ENCODE measurements at places on chromosomes 4 and X.

DNA sequence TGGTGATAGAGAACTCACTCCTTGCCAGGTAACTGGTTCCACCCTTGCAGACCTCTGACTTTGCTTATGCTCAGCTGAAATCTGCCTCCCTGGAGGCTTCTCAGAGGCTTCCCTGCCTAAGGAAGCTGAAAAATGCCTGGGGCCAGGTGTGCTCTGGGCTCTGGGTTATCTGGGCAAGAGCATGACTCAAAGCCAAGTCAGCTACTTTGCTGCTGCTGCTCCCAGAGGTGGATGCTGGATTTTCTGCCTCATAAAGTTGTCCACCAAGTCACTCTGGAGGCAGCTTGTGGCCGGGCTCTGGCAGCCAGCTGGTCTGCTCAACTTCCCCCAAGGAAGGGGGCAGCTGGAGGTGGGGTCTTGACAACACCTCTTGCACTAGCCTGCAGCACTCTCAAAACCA is 132.7 kb downstream of the PJA1 start:
- no peak for DNase-seq

- DNase-seq = peak; percentile 30
These were observed 4.2 kb downstream of the CENPVL3 start for GRCh38 chrX:51614353-51615012.

- no peak for DNase-seq
These were observed 2.8 kb downstream of the KIT start for GRCh38 chr4:54660591-54660990.

DNA sequence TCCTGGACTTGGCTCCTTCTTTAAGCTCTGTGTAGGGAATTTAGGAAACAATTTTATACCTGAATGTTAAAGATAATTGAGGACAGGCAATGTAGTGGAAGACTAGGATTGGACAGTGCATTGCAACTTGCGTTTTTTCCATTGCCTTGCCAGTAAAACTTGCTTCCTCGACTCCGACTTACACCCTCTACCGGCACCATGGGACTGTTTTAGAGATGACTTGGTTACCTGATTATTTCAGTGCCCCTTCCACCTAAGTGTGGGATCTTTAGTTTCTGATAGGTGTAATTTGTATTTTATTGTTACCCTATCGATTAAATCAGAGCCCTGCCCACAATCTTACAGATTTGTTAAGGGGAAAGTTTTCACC is 1.2 kb downstream of the PRPS1 start:
- no peak for DNase-seq

- no peak for DNase-seq
These were observed 499.3 kb downstream of the EPHA5 start for GRCh38 chr4:65170768-65171514.

DNA sequence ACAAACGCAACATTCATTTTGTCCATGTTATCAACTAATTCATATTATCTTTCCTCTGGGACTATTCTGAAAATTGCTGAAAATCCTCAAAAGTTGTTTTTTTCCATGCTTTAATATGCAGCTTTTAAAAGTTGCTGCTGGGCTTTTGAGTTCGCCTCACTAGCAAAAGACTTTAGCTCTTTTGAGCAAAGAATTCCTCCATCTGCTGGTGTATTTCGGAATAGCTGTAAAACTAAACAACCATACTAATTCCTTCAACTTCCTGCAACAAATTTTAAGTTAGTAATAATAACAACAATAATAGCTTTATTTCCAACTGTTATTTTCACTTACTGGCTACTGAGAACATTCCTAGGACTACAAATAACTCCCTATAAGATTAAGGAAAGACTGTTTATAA is 124.5 kb upstream of the PLAC1 start:
- peak; percentile 35 for DNase-seq

DNA sequence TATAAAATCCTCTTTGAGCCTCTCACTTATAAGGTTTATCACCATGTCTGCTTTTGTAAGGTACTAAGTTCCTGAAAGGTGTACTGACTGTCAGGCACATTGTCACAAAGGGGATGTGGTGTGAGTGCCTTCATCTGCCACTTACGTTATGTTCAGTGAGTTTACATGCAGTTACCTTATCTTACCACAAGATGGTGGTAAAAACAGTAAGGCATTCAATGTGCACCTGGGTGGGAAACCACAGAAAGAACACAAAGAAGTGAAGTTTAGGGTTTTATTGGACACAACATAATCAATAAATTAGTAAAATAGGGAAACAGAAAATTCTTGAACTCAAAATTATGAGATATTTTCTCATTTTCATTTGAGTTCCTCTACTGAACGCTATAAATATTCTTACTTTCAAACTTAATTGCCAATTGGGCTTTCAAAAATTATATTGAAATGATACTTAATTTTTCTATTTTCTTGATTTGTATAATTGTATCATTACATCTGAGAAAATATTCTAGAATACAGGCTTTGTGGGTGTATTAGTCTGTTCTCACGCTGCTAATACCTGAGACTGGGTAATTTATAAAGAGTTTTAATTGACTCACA is 650.8 kb downstream of the PCDH7 start:
- no peak for DNase-seq

DNA sequence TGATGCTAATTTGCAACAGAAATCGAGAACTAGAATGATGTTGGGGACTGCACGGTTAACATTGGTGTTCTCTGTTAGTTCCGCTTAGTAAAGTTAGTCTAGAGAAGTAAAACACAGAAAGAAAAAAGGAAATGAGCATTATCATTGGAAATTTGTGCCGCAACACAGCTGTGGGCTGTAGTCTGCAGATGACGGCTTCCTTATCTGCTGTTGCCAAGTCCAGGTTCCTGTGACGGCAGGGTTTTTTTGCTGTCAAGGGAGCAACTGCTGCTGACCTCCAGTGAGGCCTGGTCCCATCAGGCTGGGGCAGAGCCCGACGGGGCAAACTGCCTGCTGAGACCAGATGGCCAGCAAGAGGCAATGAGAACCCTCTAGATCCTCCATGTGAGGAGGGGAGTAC is 38.9 kb upstream of the PHEX start:
- no peak for DNase-seq

GRCh38 chr4:6767386-6767747 is 15.2 kb upstream of the KIAA0232 start:
- no peak for DNase-seq

- no peak for DNase-seq
These were observed 19.4 kb downstream of the HMX1 start for GRCh38 chr4:8852118-8852704.

DNA sequence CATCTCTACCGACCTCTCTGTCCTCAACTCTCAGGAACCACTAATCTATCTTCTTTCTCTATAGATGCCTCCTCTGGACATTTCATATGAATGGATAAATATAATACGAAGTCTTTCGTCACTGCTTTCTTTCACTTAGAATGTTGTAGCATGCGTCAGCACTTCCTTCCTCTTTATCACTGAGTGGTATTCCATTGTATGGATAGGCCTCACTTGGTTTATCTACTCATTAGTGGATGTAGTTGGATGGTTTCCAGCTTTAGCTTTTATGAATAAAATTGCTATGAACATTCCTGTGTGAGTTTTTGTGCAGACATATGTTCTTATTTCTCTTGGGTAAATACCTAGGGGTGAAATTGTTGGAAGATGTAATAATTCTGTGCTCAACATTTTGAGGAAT is 528.2 kb upstream of the FAT1 start:
- DNase-seq = no peak

DNA sequence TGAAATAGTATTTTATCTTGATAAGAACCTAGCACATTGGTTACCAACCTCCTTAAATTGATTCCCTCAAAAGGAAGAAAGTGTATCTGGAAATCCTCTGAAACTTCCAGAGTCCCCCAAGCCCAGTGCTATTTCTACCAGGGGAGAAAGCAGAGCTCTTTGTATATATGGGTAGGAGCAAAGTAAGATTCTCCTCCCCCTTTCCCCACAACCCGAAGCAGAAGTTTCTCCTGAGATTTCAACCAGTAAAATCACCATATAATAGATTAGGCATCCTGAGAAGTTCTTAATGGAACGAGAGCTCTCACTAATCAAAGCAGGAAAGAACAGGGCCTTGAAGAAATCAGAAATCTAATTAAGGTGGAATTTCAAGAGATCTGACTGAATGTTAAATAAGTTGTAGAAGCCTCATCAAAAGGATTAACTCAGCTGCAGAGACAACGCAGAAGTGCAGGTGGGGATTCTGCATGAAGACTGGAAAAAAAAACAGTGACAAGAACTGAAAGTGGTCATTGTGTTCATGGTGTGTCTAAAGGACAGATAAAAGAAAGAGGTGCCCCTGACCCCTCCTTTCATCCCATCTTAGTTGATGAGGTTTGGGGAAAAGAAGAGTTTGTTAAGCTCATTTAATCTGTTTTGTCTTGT is 39.1 kb downstream of the VSIG4 start:
- no peak for DNase-seq

DNA sequence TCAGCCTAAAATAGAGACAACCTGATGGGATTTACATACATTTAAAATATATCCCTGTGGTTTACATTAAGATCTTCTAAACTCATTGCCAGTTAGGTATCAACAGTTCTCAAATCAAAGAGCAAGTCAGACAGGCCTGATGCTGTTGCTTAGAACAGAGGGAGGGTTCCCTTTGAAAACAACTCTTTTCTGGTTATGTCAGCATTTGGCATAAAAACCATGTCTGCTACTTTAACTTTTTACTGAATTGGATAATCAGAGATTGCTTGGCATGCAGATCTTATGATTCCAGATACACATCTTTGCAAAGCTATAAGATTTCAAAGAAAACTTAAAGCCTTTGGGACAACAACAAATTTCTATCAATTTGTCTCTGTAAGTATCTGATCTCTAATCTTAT is 140.8 kb downstream of the CPE start:
- no peak for DNase-seq

DNA sequence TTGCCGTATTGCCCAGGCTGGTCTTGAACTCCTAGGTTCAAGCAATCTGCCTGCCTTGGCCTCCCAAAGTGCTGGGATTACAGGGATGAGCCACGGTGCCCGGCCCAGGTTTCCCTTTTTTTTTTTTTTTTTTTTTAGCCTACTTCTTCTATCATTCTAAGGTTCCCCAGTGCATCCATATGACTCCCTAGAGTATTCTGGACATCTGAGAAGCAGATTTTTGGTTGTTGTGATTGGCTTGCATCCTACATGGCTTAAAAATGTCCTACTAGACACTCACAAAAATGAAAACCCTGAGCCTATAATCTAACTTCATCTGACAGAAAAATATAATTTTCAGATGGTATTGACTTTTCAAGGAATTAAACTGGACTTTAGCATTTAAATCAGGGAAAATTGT is 41.7 kb downstream of the SMIM14 start:
- DNase-seq = no peak

GRCh38 chr4:84916227-84916626 is 50.3 kb downstream of the WDFY3 start:
- DNase-seq = no peak

- DNase-seq = no peak
These were observed 926.9 kb downstream of the FAT4 start for GRCh38 chr4:126241634-126242033.

- no peak for DNase-seq
These were observed 448.9 kb downstream of the FSTL5 start for GRCh38 chr4:161714931-161715330.

DNA sequence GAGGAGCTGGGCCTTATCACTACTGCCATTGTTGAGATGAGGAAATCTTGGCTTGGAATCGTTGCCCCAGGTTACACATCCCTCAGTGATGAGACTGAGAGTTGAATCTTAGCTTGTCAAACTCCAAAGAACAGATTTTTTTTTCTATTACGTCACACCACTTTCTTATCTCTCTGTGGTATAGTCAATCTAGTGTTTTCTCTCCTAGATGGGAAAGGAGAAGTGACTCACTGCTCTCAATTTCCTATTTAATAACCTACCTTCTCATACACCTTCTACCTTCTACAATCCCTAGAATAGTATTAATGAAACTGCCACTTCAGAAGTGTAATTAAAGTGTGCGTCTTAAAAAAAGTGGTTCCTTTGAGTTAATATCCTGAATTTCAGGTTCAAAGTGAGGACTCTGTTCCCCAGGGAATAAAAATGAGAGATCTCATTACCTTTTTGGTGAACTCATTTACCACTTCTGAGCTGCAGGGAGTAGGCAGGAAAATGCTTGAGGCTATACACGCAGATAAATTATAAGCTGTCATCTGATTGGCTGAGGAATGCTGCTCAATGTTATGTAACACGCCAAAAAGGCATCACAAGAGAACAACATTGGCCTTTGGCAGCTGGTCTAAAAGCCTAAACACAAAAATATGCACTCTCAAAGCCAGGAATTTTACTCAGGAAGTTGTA is 59.3 kb downstream of the MAD2L1 start:
- no peak for DNase-seq

GRCh38 chr4:151169223-151169622 is 69.8 kb downstream of the RPS3A start:
- DNase-seq = no peak

DNA sequence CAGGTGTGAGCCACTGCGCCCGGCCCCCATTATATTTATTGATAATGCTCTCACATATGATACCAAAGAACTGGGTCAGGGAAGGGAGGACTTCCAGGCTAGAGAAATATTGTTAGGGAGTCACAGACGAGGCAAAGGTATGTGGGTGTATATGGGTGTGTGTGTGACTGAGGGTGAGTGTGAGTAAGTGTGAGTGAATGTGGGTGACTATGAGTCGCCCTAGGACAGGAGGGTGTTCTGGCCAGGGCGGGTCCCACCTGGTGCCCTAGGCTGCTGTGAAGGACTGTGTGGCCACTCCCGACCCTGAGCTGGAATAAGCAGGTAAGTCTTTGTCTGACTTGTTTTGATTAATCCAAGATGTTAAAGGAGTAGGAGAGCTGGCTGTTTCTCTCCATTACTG is 34.4 kb downstream of the RWDD4 start:
- DNase-seq = no peak

GRCh38 chrX:41946235-41946634 is 22.9 kb upstream of the CASK start:
- no peak for DNase-seq

GRCh38 chr4:83568062-83568461 is 32.2 kb downstream of the GPAT3 start:
- DNase-seq = no peak

GRCh38 chr4:7552466-7552865 is 117.7 kb upstream of the PSAPL1 start:
- DNase-seq = no peak

DNA sequence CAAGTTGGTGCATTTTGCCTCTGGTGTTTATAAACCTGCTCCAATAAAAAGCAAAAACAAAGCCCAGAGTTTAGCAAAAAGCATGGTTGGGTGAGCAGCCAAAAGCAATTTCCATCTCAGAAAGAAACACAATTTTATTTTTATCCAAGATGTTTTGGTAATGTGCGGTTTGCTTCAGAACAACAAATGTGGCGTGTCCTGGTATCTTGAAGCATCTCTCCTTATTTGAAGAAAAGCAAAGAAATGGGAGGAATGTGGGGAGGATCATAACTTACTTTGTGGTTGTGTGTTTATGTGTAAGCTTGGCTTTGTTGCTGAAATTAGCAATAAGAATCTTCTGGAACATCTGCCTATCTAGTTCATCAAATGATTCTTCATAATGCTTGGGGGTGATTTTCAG is 88.3 kb upstream of the DDX3X start:
- no peak for DNase-seq

DNA sequence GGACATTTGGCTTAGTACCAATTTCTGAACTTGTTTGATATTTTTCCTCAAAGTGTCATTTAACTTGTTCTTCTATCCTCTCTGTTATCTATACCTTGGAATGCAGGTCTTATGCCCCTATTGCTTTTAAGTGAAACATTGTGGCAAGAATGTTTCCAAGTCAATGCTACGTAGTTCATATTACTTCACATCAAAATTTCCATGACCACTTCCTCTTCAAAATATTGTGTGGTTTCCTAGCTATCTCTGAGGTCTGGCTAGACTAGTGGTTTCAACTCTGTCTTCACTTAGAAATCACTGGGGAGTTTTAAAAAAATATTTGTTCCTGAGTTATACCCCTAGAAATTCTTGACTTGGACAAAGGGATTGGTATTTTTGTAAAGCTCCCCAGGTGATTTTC is 20.2 kb upstream of the RASGEF1B start:
- DNase-seq = peak; percentile 77
